ENCODE measurements at places on chromosomes 3 and 15.

GRCh38 chr3:66481071-66482017 lies 19.5 kb downstream of the LRIG1 start:
- no peak for DNase-seq

DNA sequence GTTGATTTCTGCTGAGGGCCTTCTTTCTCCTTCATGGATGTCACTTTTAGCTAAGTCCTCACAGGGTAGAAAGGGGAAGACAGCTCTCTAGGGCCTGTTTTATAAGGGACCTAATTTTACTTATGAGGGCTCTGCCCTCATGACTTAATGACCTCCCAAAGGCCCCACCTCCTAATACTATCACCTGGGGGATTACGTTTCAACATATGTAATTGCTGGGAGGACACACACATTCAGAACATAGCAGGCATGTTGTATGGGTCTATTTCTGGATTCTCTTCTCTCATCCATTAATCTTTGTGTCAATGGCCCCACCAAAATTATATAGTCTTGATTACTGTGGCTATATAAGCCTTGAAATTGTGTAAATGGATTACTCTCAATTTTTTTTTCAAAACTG lies 255.0 kb downstream of the CLSTN2 start:
- DNase-seq = no peak

GRCh38 chr3:30952786-30953185 lies 58.3 kb upstream of the GADL1 start:
- DNase-seq = no peak

DNA sequence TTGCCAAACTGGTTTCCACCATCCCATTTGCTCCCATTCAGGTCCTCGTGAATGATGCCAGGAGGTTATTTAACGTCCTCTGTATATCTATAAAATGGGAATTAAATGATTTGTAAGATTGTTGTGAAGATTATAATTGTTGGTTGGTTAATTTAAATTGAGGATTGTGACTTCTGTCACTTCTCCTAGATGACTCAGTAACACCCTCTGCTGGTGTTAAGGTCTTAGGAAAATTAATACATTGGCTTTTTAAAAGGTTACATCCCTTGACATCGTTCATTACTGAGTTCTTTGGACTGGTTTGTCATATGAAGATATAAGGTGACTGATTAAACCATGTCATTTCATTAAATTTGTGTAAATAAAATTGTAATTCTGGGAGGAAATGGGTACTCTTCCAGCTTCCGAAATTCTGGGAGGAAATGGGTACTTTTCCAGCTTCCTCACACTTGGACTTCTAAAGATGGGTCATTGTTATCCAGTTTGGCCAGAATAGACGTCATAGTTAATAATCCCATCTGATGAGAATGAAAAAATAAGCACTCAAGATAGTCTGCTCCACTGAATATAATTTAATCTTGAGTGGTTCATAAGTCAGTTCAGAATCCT lies 33.3 kb upstream of the PAQR5 start:
- DNase-seq = no peak

DNA sequence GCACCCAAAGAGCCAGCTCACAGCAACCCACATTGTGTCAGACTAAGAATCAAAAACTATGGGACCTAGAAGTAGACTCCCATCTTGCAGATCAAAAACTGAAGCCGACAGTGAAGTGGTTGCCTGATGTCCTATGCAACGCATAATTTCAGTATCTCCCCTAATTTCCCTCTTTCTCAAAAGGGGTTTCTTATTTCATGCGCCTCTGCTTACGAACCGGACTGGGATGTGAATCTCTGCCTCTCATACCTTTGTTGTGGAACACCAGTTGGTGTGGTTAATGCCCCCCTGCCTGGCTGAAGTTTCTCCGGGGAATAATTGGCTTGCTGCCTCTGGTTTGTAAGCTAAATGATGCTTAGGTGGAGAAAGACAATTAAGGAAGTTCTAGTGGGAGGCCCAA lies 514 bp upstream of the FAM174B start:
- no peak for DNase-seq
